ENCODE measurements at places on chromosomes 11 and 22.

- DNase-seq = no peak
These were observed 177.8 kb downstream of the TENM4 start for GRCh38 chr11:79263001-79263400.

DNA sequence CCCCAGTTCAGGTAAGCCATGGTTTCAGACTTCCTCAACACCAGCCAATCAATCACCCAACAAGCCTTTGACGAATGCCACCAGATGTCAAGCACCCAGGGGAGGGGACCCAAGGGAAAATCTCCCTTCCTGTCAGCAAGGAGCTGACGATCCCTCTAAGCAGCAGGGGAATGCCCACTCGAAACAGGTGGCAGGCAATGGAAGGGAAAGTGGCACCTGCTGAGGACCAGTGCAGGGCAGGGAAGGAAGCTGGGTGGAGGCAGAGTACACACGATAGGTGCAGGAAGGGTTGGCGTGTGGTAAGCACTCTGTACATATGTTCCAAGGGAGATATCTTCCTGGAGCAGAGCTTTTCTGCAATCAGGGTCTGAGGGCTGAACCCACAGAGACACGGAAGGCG is 11.7 kb upstream of the CREB3L1 start:
- no peak for DNase-seq

DNA sequence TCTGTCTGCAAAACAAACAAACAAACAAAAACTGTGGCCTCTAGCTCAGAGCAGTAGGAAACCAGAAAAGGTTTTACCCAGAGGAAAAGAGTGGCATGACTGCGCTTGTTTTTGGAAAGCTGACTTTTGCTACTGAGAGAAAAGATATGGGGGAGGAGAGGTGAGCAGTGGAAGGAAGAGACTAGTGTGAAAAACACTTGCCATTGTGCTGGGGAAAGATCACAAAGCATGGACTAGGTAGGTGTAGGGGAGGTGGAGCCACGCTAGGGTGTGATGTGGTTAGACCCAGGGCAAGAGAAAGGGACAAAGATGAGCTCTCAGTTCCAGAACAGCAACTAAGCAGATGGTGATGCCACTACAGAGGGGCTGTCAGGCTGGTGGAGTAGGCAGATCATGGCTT is 319.2 kb downstream of the LARGE1 start:
- DNase-seq = no peak

DNA sequence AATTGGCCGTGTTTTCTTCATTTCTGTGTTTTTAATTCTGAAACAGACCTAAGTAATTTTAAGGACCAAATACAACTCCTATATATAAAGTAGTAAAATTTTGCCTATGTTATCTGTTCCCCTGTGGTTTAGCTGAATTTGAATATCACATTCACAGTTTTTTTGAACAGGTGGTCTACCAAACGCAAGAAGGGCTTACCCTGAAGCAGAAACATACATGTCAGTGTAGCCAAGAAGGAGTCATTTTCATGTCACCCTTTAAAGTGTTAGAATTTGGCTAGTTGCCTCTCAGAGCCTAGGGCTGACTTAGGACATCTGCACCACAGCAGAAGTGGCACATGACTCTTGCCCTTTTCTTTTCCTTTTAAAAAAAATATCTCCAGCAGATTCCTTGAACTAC is 34.3 kb downstream of the MYBPC3 start:
- DNase-seq = no peak

DNA sequence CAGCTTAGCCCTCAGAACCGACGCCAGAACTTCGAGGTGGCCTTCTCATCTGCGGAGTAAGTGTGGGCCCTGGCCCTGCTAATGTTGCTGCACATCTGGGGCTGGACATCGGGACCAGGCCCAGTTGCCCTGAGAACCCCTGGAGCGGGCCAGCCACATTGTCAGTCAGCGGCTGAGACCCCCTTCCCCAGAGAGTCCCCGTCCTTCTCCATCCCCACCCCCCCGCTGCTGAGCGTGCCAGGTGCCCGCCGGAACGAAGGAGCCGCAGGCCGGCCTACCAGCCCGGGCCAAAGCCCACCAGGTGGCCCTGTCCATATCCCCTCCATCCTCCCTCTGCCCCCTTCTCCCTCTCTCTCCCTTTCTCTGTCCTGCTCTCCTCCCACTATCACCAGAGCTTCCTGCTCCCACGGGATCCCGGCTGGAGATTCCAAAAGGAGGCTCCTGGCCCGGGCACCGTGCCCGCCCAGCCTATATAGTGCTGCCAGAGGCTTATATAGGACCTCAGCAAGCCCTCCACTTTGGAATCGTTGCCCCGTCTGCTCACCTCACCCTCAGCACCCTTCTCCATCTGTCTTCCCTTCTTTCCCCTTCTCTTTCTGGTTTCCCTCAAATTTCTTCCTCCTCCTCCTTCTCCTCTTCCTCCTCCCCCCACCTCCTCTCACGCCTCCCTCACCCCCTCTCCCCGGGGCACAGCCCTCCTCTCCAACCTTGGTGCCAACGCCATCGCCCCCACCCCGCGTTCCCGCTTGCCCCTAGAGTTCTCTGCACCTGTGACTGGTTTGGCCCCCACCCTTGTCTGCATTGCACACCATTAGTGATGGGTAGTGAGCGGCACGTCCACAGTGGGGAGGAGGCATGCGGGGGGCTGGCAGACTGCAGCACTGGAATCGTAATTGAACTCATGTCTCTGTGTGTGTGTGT is 7.3 kb downstream of the SELENOM start:
- DNase-seq = no peak

DNA sequence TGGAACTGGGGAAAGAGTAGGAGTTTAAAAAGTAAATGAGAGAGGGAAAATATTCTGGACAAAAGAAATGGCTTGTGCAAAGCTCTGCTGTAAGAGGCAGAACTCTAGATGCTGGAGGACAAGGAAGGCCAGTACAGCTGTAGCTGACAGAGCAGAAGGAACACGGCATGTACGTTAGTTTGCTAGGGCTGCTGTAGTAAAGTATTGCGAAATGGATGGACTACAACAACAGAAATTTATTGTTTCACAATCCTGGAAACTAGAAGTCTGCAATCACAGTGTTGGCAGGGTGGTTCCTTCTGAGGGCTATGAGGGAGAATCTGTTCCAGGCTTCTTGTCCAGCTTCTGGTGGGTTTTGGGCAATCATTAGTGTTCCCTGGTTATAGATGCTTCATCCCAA is 454.4 kb downstream of the NTM start:
- no peak for DNase-seq

DNA sequence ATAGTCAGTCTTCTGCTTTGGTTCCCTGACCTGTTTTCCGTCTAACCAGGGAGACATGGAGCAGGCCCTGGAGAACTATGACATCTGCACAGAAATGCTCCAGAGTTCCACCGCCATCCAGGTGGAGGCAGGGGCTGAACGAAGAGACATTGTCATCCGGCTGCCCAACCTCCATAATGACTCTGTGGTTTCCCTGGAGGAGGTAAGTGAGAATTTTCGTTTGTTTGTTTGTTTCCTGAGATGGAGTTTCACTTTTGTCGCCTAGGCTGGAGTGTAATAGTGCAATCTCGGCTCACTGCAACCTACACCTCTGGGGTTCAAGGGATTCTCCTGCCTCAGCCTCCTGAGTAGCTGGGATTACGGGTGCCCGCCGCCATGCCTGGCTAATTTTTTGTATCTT is 52.9 kb downstream of the CABIN1 start:
- no peak for DNase-seq

DNA sequence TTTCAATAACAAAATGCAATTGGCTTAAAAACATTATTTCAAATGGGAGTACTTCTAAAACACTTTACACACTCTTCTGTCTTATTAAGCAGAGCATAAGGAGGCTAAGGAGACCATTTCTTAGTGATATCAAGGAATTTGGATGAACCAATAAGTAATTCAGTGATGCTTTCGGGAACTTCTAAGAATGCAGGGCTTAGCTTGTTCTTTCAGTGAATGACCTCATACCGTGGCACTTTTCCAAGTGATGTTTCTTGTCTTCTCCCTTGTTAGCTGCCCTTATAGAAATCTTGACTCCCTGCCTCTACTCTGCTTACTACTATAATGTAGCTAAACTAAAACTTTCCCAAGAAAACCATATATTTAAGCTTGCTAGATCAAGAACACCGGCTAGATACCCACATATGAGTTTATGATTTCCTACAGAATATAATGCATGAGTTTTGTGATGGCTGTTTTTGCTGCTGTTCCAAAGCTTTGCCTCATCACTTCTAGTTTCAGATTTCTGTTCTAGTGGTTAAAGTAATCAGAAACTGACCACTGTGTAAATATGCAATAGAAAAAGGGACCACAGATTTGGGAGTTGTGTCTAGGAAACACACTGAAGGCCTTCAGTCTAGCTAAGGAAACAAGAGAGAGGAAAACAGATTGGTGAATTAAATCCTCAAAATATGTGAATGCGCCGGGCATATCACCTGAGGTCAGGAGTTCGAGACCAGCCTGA is 37.5 kb upstream of the STK33 start:
- no peak for DNase-seq

DNA sequence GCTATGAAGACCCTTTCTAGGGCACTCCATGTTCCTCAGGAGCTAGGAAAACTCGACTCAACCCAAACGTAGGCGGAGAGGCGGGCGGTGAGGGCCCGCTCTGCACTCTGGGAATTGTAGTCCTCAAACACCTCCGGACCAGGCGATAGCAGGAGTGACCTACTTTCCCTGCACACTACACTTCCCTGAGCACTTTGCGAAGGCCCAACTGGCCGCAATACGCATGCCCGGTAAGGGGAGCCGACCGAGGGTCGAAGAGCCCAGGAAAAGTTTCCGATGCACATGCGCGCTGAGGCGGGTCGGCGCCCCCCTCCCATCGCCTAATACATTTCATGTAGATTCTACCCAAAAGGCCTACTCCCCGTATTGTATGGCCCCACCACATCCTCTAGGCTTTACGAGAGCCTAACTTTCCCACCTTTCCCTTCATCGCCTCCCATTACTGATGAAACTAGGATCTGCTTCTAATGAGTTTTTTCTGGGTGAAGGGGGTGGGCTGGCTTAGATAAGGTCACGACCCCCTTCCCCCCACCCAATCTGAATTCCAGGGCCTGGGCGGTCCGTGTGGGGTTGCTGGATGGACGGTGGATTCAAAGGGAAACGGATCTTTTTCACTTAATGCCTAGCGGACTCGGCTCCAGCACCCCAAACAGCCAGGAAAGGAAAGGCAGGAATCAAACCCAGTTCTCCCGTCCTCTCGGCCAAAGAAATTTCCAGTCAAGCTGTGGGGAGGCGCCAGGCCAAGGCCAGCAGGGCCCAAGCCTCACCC is 2.1 kb downstream of the TOB2 start:
- DNase-seq = peak; percentile 97

- no peak for DNase-seq
These were observed 1.8 kb downstream of the EWSR1 start for GRCh38 chr22:29269731-29270474.

DNA sequence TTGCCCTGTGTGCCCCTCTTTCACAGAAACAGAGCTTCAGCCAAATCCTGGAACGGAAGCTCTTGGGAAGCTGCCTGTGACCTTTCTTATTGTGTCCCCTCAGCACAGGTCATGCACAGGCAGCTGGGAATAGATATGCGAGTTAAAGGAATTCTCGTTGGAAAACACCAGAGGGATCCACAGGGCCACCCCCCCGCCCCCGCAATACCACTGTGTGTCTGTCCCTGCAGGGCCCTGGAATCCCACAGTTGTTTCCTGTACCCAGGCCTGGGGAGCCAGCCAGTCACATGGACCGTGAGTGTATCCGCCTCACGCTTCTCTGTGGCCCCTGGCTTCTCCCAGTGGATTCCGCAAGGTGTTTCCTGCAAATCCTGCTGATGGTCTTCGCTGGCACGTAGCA is 29.0 kb downstream of the TIMP3 start:
- no peak for DNase-seq

DNA sequence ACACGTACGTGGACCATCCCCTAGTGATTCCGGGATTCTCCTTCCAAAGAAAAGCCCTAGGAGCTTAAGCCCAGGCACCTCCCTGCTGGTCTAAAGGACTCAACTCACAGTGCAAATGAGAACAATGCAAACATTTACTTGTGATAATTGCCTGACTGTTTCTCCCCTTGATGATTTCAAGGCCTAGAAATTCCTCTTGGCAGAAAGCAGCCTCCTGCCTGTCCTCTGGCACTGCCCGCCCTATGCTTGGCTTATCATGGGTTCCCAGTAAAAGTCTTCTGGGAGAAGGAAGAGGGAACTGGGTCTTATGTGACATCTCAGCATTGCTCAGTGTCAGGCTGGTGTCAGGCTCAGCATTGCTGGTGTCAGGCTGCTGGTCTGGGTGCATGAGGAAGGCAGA is 351.8 kb downstream of the SHANK2 start:
- DNase-seq = no peak

DNA sequence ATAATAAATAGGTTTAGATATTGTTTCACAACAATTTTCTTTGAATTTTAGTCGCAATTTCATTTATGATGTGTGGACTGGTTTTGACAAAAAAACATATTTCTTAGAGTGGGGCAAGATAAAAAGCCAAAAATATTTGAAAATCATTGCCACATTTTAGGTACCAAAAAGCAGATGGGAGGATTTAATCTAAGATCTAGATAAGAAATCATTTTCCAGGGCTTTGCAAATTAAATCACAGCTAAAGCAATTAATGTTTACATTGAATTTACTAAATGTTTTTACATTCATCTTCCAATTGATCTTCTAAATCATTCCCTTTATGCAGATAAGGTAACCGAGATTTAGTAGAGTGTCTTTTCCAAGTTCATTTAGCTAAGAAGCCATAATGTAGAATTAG is 1386.0 kb upstream of the TENM4 start:
- DNase-seq = no peak

DNA sequence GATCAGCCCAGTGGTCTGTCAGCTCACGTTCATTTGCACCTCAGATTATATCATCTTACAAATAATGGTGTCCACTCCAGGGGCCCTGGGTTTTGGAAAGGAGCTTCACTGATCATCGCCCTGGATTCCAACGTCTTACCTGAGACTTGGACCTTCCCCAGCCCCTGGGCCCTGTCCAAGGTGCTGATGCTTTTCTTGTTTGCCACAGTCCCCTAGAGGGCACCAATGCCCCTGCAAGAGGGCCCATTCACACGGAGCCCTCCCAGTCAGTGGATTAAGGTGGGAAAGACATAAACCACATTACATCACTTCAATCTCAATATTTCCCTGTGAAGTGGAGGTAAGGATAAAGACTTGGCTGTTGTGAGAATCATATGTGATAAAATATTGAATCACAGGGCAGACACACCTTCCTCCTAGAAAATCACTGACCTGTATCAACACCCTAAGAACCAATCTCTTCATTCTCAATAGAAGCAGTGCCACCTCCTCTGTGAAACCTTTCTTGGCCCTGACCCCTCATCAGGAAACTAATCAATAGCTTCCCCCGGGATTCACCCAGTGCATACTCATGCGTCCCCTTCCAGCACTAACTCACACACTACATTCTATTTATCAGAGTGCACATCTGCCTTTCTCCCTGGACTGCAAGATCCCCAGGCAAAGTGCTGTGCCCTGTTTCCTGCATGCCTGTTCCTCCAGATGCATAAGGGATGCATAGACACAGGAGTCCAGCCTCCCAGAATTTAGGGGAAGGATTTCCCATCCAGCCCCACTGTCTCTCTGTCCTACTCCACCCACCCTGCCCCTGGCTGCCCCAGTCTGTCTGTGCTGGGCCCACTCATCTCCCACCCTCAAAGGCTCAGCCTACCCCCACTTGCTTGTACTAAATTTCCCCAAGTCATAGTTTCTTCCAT is 167.0 kb downstream of the BUD13 start:
- DNase-seq = no peak

- DNase-seq = peak; percentile 51
These were observed 236.1 kb downstream of the MIAT start for GRCh38 chr22:26893173-26894110.

- no peak for DNase-seq
These were observed 227.5 kb downstream of the MIAT start for GRCh38 chr22:26884921-26885320.

All from SHP77 (cell line).